Hematopoietic multipotent progenitor cell treated with erythropoietin and hydrocortisone succinate and interleukin-3 and kit ligand, for 4 days (in vitro differentiated cells): ENCODE measurements at places on chromosomes 11 and 22.

- DNase-seq = no peak
Observed at GRCh38 chr11:94152678-94153065, 24.0 kb downstream of the PANX1 start.

DNA sequence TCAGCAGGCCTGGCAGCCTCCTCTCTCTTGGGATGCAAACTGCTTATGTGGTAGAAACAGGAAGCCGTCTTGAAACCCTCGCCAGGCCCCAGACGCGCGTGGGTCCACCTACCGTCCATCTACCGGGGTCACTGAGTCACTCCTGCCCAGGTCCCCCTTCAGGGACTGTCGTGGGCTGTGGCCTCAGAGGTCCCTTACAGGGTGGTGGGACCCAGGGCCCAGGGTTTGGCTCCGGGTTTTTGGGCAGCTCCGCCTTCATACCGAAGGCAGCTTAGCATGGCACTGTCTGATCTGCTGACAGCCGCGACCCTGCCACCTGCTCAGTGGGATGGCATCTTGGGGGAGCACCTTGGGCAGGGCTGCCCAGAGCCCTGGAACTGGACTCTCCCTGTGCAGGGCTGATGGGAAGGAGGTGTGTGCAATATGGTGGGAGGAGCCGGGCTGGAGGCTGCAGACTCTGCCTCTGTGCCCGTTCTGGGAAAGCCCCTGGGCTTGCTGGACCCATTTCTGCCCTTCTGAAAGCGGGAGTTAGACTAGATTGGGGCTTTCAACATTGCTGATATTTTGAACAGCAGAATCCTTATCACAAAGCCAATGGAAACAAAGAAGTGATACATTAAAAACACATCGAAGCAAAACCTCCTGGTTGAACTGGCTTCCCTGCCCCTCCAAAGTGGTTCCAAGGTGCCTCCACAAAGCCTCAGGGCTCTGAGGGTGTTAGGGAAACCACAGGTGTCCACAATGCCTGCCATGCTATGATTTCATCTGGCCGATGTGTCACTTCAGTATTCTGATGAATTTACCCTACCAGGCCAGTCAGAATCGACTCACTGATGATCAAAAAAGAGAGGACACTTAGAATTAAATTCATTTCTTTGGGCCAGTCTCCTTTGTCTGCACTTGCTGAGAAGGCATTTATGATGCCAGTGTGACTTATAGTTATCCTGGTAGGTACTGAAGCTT lies 316.5 kb downstream of the KIRREL3 start:
- no peak for DNase-seq

GRCh38 chr22:38033522-38034277 lies 23.5 kb upstream of the PICK1 start:
- no peak for DNase-seq

- no peak for DNase-seq
Observed at GRCh38 chr11:65185171-65185570, 3.4 kb downstream of the CAPN1 start.
